ENCODE measurements at places on chromosomes 1 and 21. TPM values are rescaled to one million over a fixed set of nuclear protein-coding genes. Genes with fewer than 3 reads are reported as not detected.

GPATCH4 gene
- total RNA-seq, result 24.2 TPM

BEND5 gene
- not detected for total RNA-seq

ASPM gene
- 19.6 TPM for total RNA-seq

DNA sequence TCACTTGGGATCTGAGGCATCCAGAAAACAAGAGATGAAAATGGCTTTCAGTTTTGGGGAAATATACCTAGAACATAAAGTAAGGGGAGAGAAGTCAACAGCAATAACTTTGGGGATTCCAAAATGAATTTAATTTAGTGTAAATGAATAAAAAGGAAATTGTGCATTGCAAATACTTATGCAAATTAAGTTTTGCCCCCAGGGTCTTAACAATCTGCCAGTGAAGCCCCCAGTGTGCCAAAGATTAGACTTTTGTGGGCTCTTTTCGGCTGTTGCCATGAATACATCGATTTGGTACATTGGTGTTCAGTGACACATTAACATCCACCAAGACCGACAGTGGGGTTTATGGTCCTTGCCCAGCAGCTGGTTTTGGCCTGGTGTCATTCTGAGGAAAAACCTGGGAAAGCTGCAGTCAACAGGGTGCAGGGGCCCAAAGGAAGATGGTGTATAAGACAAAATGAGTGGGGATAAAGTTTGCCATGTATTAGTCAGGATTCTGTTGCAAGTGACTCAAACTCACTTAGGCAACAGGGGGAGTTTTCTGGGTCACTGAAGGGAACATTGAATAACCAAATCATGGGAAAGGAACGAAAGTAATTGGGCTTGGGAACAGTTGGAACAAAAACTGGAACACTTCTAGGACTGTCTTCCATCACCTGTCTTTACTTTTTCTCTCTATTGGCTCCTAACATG lies 30.2 kb upstream of the IGSF3 start:
- peak; percentile 26 for DNase-seq

GRCh38 chr1:157948312-157949073 lies 45.0 kb upstream of the KIRREL1 start:
- peak; percentile 36 for DNase-seq

DNA sequence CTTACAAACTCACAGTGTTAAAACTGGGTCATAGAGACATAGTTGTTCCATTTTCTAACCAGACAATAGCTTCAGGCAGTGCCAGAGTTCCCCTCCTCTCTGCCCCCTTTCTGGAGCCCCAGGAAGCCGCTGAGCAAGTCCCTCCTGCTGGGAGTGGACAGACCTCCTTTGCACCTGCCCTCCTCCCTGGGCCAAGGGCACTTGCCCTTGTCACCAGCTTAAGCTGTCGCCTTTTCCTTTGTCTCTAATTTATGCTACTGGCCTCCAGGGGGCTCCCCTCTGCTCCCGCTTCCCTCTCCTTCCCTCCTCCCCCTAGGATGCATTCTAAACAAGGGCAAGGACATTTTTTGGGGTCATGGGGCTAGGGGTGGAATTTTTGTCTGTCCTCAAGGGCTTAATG lies 182.4 kb downstream of the MIS18A start:
- DNase-seq, result no peak

DNA sequence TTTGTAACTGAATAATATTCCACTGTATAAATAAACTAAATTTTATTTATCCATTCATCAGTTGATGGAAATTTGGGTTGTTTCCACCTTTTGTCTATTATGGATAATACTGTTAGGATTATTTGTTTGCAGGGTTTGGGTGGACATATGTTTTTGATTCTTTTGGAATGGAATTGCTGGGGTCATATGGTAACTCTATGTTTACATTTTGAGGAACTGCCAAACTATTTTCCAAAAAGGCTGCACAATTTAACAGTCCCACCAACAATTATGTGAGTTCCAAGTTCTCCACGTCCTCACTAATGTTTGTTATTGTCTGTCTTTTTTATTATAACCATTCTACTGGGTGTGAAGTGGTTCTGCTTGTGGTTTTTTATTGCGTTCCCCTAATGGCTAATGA lies 4.3 kb upstream of the SERBP1 start:
- DNase-seq, result peak; percentile 51

DNA sequence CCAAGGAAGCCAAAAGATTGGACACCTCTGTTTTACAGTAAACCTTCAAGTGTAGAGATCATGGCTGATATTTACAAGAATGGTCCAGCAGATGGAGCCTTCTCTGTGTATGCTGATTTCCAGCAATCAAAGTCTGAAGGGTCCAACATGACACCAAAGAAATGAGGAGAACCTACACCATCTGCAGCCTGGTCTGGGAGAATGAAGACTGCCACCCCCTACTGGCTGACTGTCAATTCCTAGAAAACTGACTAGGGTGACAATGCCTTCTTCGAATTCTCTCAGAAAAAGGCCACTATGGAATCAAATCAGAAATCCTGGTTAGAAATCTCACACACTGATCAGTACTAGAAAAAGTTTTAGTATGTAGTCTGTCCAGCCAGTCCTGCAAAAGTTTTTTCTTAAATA lies 83.3 kb downstream of the CDC42BPA start:
- peak; percentile 75 for DNase-seq

Measured in fibroblast of villous mesenchyme (primary cell).